ENCODE measurements at places on chromosomes 4 and X. TPM values are rescaled to one million over a fixed set of nuclear protein-coding genes. Genes with fewer than 3 reads are reported as not detected.

The RTL9 gene
- 0.17 TPM for total RNA-seq

The ITGB1BP2 gene
- 19.9 TPM for total RNA-seq

DNA sequence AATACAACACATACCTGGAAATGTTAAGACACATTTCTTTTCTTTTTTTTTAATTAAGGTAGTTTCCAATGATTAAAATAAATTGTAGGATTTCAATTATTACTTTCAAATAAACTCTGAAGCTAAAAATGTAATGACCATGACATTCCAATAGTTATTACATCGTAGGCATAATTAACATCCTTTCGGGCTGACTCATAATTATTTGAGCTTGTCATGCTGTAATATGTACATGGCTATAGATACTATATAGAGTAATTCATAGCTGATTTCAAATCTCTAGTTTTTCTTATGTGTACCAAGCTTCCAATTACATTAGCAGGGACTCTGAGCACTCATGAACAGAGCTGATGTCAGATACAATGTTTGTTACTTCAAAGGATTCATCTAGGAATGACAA, 125.7 kb upstream of the GABRG1 start:
- no peaks in the 10 kb centered on the region for H3K4me1 ChIP-seq
- H3K27me3 ChIP-seq: no peaks in the 10 kb centered on the region
- H3K36me3 ChIP-seq: no peaks in the 10 kb centered on the region
- H3K4me3 ChIP-seq: no peak overlapping the region

DNA sequence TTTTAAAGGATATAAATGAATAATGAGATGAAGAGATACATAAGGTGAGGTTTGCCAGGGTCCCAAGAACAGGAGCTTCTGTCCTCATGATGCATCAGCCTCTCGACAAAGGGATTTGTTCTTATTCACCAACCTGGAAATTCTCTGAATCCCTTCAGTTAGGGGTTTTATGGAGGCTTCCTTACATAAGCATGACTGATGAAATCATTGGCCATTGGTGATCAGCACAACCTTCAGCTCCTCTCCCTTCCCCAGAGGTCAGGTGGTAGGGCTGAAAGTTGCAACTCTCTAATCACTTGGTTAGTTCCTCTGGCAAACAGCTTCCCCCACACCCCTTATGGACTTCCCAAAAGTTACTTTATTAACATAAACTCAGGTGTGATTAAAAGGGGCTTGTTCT, 222.0 kb downstream of the SPRY1 start:
- peaks cover 48% of the 10 kb centered on the region for H3K4me1 ChIP-seq
- no peak overlapping the region for H3K27ac ChIP-seq
- no peak overlapping the region for H3K4me3 ChIP-seq
- DNase-seq: no peak
- H3K36me3 ChIP-seq: no peaks in the 10 kb centered on the region

DNA sequence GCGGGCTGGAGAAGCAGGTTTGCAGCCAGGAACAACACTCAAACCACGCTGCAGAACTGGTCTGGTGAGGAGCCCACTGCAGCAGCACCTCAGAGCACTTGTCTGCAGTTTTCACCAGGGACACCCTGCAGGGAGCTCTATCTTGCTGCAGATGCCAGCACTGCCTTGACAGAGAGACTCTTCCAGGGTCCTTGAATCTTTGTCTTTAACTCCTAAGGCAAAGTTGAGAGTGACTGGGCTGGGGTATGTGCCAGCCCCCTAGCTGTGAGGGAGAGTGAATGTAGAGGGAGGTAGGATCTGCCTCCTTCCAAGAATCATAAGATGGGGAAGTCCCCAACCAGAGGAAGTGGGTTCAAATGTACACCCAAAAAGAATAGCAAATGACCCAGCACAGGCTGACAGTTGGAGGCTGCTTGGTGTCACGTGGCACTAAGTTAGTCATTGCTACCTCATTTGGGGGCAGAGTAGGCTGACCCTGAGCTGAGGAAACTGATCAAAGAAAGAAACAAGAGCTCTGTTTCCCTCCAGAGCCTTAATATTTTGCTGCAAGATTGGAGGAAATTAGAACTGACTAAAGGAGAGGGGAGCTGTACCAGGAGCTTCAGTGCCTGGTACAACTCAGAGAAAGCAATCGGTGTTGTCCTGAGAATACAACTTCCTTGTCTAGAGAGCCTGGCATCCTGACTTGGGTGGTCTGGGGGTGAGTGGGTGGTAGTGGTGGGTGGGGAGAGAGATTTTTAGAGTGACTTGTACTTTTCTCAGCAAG, 28.2 kb upstream of the HUWE1 start:
- H3K4me1 ChIP-seq: no peaks in the 10 kb centered on the region
- no peak overlapping the region for H3K27ac ChIP-seq
- no peaks in the 10 kb centered on the region for H3K36me3 ChIP-seq
- H3K27me3 ChIP-seq: no peaks in the 10 kb centered on the region

GRCh38 chr4:86264241-86264640, 95.6 kb downstream of the MAPK10 start:
- DNase-seq: no peak
- no peaks in the 10 kb centered on the region for H3K27me3 ChIP-seq
- H3K27ac ChIP-seq: no peak overlapping the region

DNA sequence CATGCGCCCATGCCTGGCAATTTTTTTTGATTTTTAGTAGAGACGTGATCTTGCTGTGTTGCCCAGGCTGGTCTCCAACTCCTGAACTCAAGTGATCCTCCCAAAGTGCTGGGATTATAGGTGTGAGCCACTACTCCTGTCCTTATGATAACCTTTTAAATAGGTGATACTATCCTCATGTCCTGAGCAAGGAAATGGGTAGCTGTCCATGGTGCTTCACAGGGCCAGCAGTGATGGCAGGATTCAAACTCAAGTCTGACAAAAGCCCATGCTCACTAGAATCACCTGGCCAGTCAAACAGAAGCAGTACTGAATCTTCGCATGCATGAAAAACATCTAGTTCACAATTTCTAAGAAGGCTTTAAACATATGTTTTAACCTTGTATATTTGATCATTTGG, 235.1 kb downstream of the NR3C2 start:
- peaks cover 55% of the 10 kb centered on the region for H3K4me1 ChIP-seq
- H3K27ac ChIP-seq: no peak overlapping the region
- no peak for DNase-seq

- no peaks in the 10 kb centered on the region for H3K27me3 ChIP-seq
- H3K36me3 ChIP-seq: no peaks in the 10 kb centered on the region
- H3K27ac ChIP-seq: no peak overlapping the region
- no peak for DNase-seq
- no peaks in the 10 kb centered on the region for H3K4me1 ChIP-seq
- no peak overlapping the region for H3K4me3 ChIP-seq
Observed at GRCh38 chr4:64584981-64585557, 175.8 kb upstream of the TECRL start.
